ENCODE measurements at places on chromosomes 5 and 9.

DNA sequence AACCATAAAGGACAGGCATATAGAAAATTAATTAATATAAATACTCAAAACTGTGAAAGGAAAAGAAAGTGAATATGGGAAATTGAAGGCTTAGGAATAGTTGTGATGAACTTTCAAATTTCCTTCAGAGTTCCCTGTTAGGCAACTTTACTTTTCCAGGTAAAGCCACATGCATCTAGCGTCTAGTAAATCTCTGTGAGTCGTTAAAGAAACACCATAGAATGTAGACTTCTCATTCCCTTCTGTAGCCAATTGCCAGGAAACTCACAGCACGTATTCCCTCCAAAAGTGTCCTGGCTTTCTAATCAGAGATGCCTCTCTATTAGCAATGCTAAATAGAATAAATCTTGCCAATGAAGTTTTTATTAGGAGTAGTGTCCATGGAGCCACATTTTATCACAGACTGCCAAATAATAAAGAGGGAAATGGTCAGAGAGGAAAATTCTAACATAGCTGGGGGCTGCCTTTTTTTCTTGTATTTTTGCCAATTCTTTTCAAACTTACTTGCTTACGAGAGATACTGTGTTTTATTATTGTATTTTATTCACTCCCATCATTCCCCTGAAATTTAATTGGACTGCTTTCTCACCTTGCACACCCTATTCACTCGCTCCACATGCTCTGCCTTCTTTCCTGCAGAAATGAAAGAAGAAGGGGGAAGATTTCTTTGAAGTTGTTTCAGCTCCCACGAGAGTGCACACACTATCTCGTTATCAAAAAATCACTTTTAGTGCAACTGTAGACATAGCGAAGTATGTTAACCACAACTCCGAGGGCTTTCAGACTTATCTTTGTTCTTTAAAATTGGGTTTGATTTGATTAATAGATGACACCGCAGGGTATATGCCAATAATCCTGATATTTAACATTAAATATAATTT, 439.0 kb downstream of the CSNK1G3 start:
- DNase-seq, result no peak

DNA sequence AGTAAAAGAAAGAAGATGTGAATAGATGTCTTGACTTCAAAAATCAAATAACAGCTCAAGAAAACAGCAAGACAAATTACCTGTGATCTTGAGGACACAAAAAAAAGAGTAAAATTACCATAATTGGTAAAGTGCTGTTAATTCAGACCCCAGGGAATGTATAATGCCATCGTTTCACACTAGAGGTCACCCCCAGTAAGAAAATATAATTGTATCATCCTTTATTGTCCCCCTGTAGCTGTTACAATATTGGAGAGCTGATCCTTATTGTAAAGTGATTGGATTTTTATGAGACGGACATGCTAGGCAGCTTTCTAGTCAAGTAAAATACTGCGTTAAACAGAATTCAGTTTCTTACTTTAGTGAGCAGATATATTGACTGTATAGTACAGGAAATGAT, 377.0 kb downstream of the TLE1 start:
- DNase-seq, result no peak

- no peak for DNase-seq
Observed at GRCh38 chr5:26034813-26035212, 1003.6 kb downstream of the CDH9 start.

GRCh38 chr5:16066810-16067209, 112.8 kb downstream of the MARCHF11 start:
- DNase-seq, result no peak

- no peak for DNase-seq
Observed at GRCh38 chr9:87672586-87672985, 53.3 kb upstream of the CTSL start.

DNA sequence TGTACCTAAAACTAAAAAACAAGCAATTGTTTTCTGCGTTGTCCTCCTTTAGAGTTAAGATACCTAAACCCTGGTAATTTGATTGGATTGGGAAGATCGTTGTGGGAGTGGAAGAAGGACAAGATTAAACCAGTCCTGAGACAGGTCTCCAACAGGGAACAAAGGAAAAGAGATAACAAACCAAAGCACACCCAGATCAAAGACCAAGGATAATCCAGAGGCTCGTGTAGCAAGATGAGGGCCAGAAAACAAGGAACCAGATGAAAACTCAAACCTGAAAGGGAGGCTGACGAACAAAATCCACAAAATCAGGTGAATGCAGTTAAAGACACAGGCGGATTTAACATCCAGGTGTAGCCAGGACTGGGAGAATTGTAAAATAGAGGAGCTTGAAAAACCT, 618.1 kb downstream of the SLCO4C1 start:
- no peak for DNase-seq

GRCh38 chr5:120345947-120346346, 118.2 kb upstream of the PRR16 start:
- no peak for DNase-seq

DNA sequence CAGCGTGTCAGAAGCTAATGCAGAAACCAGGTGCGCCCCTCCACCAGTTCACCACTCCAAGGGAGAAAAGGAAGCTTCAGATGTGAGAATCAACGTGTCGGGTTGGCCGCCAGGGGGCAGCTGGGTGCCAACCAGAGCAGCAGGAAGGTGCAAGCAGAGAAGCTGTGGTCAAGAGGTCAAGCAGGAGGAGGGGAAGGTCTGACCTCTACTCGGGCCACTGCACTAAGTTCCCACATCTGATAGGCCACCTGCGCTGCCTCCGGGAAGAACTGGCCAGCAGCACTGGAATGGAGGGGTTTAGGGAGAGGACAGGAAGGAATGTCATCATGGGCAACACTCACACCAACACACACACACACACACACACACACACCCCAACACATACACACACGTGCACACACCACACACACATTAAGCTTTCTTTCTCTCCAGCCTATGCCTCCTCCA, 31.4 kb downstream of the ANXA6 start:
- DNase-seq, result peak; percentile 39

DNA sequence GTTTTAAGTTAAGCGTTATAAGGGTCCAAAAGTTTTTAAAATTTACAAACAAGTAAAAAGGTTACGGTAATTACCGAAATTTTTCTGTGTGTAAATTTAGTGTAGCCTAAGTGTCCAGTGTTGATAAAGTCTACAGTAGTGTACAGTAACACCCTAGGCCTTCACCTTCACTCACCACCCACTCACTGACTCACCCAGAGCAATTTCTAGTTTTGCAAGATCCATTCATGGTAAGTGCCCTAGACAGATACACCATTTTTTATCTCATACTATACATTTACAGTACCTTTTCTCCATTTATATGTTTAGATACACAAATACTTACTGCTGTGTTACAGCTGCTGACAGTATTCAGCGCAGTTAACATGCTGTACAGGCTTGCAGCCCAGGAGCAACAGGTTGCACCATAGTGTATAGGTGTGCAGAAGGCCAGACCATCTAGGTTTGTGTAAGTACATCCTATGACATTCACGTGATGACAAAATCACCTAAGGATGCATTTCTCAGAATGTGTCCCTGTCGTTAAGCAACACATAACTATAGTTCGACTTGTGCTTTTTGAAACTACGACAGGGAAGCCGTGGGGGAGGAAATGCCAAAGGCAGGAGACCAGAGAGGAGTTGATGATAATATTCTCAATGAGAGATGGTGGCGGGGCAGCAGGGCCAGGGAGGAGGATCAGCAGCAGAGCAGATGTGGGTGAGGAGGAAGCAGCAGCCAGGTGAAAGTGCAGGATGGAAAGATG, 48.6 kb downstream of the PSMB7 start:
- DNase-seq, result no peak

- DNase-seq, result no peak
Observed at GRCh38 chr5:172107571-172107970, 80.5 kb downstream of the STK10 start.

DNA sequence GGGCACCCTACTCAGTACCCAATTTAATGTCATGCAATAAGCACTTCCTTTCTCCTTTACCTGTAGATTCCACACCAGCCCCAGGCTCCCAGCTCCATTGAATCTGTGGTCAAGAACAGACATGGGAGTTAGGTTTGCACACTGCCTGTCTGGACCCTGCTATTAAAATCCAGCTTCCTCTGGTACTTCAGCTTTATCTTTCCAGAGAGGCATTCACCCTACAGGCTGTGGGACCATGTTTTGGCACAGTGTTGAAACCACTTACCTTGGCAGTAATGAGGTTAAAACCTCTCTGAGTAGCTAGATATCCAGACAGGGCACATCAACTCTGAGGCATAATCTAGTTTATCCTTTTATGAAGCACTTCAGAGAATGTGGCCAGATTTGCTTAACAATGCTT, 191.5 kb upstream of the PCSK5 start:
- no peak for DNase-seq

- no peak for DNase-seq
Observed at GRCh38 chr5:177508837-177509236, 789 bp downstream of the DOK3 start.

- no peak for DNase-seq
Observed at GRCh38 chr5:167447466-167448375, 843.7 kb upstream of the WWC1 start.

DNA sequence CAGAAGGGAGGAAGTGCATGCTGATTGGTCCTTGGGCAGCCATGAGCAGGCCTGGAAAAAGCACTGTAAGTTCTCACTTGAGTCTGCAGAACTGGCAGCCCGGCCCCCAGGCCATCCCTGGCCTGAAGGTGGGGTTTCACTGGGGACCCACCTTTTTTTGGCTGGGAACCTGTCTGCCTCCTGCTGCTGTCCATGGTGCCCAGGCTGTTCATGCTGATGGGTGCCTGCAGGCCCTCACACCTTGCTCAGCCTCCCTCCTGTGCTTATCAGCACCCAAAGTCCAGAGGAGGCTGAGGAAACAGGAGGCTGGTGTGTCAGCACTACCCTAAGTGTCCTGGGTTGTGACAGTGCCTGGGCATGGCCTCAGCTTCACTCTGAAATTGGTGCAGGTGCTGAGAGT, 134.4 kb upstream of the SPRY4 start:
- DNase-seq, result no peak

GRCh38 chr5:157286761-157287211, 20.9 kb downstream of the CYFIP2 start:
- DNase-seq, result no peak

DNA sequence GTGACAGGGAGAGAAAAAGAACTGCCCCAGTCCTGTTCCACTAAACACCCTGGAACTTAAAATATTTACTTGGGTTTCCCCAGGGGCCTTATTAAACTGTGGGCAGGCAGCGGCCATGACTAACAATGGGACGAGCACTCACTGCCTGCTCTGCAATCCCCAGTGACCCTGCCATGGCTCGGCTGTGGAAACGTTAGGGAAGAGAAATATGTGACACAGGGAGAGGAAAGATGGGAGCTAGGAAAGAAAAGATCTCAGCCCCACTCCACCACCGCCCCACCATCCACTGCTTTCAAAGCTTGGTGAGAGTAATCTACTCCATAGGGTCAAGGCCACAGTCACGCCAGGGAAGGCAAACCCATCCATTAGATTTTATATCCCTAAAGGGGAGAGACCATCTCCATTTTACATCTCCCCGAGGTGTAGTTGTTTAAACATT, 117.6 kb downstream of the EFNA5 start:
- DNase-seq, result no peak

GRCh38 chr9:126375386-126375785, 48.8 kb downstream of the MVB12B start:
- no peak for DNase-seq
